NCI-H526 treated with DMSO at 0.1 percent for 48 hours (cell line): ENCODE measurements at places on chromosomes 5 and 9.
A peak's percentile ranks its signal among the peaks of the same experiment; 100 is the strongest.

- DNase-seq = no peak
These were observed 158.5 kb upstream of the RGS7BP start for GRCh38 chr5:64347309-64347708.

GRCh38 chr5:35117967-35118366 is 70.2 kb upstream of the AGXT2 start:
- DNase-seq = no peak

DNA sequence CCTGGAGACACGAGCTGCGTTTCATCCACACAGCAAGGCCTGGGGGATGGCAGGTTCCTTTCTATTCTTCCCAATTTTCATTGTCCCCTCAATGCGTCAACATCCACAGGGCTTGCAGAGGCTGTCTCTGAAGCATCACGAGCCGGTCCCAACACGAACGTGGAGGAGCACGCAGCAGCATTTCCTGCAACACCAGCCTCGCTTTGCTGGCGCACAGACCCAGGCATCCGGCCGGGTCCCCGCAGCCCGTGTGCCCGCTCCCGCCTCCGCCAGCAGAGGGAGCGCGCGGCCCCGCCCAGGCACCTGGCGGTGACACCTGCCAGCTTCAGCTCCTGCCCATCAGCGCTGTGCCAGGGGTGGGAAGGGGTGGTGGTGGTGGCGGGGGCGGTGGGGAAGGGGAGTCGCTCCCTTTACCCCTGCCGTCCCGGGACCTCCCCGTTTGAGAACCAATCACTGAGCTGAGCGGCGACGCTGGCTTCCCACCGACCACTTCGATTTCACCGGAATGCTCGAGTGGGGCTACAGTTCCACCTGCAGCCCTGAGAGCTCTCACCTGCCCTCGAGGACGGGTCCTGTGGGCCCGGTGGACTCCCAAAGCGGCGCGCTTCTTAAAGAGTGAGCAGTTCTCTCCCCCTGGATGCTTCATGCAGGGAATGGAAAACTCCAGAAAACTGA is 464.5 kb downstream of the ICE1 start:
- DNase-seq = no peak

- no peak for DNase-seq
These were observed 103.1 kb upstream of the SLC44A1 start for GRCh38 chr9:105141146-105141975.

DNA sequence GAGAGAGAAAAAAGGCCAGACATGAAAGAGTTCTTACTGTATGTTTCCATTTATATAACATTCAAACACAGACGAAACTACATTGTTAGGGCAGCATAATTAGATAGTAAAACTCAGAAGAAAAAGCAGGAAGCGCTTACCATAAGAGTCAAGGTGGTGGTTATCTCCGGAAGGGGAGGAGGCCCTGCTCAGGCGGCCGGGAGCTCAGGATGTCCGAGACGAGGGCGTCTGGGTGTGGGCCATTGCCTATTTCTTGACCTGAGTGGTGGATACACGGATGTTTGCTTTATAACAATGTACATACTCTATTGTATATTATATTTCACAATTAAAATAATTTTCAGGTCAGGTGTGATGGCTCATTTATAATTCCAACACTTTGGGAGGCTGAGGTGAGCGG is 80.9 kb upstream of the COL5A1 start:
- DNase-seq = no peak

GRCh38 chr5:172904643-172905345 is 54.4 kb upstream of the RPL26L1 start:
- no peak for DNase-seq

GRCh38 chr9:114054191-114054690 is 23.9 kb downstream of the AMBP start:
- DNase-seq = no peak

DNA sequence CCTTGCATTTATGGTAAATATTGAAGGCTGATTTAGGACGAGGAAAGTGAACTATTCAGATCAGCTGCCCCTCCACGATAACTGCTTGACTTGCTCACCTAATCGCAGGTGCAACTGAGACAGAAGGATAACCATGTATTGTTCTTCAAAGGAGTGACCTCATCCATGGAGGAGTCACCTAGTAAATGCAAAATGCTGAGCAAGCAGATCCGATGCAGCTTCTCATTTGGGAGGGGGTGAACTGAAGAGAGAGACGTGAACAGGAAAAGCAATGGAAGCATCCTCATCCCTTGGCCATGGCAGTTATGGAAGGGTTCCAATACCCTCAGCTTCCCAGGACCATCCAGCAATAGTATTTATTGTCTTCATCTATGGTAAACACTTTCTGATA is 47.5 kb downstream of the RASGRF2 start:
- no peak for DNase-seq

DNA sequence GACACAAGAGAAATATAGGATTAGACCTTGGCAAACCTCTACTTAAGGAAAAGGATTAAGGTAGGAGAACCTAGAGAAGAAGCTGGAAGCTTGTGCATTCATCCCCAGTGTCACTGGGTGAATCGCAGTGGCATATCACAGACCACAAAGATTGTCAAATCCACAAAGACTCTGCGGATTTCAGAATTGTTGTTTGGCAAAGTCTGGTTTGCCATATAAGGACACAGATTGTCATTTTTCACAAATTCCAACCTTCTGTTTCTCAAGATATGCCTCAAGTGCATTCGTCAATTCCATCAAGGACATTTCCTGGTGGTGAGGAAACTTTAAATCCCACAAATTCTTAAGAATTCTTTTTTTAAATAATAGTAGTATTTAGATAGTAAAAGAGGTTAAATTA is 395.1 kb upstream of the PAPPA start:
- DNase-seq = no peak

GRCh38 chr5:33258553-33258952 is 182.2 kb upstream of the TARS1 start:
- no peak for DNase-seq

- peak; percentile 82 for DNase-seq
These were observed 536 bp downstream of the PCDHAC1 start for GRCh38 chr5:140926443-140927227.

DNA sequence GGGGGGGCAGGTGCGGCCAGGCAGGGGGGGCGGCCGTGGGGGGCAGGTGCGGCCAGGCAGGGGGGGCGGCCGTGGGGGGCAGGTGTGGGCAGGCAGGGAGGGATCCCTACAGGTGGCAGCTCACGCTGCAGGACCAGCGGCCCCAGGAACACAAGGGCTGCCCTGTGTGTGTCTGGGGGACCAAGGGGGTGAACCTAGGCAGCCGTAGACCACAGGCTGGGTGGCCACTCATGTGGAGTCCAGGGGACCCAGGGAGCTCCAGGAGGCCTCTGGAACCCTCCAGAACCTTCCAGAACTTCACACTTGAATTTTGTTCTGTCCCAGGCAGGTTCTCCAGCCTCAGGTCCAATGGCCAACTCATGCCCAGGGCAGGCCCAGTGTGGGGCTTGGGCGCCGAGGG is 51.6 kb upstream of the EGFL7 start:
- DNase-seq = no peak

GRCh38 chr5:121834021-121834420 is 17.7 kb upstream of the FTMT start:
- DNase-seq = no peak

- DNase-seq = no peak
These were observed 140.8 kb upstream of the ZNF462 start for GRCh38 chr9:106722051-106722753.

DNA sequence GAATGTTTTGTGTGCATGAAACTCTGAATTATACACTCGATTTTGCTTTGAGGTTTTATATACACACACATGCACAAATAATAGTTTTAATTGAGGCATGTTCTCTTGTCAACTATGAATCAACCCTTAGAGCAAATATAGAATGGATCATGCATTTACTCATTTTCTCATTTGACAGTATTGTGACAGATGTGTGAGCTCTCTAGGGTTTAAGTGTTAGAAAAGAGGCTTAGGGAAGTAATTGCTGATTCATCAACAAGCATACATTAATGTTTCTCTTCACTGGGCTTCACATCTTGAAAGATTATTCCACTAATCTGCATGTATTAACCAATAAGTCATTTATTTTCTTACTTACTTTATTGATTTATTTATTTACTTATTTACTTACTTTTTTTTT is 1356.8 kb upstream of the ACO1 start:
- DNase-seq = no peak

DNA sequence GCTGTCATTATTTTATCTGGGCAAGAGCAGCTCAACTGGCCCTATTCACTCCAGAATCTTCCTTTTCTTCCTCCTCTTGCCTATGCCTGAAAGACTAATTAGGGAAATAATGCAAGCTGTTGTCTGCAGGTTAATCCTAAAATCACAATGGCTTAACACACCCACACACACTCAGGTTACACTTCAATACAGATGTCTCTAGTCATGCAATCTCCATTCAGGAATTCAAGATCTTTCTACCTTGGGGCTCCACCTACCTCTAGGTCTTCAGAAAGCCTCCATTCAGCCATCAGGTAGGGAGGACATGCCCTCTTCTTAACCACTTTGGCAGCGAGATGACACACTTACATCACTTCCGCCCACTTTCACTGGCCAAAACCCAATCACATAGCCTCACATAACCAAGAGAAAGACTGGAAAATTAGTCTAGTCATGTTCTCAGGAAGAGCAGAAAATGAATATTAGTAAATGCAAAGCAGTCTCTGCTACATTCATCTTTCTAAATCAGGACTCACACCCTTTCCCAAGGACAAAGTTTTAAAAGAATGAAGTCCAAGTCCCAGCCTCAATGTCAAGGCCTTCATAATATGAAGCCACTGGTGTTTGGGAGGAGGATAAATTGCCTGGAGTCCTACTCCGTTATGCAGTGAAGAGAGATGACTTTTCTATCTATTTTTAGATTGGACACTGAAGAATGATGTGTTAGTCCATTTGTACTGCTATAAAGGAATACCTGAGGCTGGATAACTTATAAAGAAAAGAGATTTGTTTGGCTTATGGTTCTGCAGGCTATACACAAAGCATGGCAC is 428.1 kb downstream of the EFNA5 start:
- no peak for DNase-seq

- DNase-seq = peak; percentile 12
These were observed 45.4 kb downstream of the RAB14 start for GRCh38 chr9:121156263-121156731.

- DNase-seq = no peak
These were observed 60.6 kb upstream of the GRIA1 start for GRCh38 chr5:153429761-153430380.

- DNase-seq = no peak
These were observed 73.8 kb downstream of the RGS3 start for GRCh38 chr9:113537229-113537810.

DNA sequence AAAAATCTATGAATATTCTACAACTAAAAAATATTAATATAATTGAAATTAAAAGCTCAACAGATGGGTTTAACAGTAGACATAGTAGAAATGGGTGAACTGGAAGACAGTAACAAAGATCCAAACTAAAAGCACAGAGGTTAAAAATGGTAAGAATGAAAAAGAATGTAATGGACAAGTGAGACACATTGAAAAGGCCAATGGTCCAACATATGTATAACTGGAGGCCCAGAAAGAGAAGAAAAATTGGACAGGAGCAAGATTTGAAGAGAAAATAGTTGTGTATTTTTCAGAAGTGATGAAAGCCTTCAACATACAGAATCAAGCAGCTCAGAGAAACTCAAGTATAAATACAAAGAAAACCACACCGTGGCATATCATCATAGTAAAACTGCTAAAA is 58.6 kb downstream of the PCDHGC5 start:
- DNase-seq = no peak

DNA sequence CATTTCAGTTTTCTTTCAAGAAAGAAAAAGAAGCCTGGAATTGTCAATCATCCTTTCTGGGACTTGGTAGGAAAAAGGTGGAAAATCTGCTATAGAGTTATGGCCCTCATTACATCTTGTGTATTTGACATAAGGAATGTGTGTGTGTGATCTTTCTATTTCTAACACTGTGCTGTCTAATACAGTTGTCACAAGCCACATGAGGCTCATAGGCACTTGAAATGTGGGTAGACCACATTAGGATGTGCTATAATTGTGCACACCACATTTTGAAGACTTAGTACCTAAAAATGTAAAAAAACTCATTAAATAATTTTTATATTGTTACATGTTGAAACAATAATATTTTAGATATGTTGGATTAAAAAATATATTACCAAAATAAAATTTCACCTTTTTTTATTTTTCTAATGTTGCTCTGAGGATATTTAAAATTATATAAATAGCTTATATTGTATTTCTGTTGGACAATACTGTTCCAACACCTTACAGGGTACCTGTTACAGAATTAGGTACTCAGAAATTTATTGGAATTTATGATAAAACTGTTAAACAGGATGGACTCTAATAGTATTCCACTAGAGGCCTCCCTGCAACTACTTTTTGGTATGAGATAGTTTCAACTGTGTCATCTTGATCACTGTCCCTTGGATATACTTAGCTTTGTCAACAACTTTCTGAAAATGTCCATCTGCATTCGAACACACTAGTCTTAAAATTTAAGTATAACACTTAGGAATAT is 18.4 kb downstream of the MSANTD3 start:
- no peak for DNase-seq

- DNase-seq = no peak
These were observed 51.9 kb upstream of the JAK2 start for GRCh38 chr9:4933177-4933576.

- DNase-seq = no peak
These were observed 1127.5 kb downstream of the TAF11L14 start for GRCh38 chr5:18761801-18762200.

DNA sequence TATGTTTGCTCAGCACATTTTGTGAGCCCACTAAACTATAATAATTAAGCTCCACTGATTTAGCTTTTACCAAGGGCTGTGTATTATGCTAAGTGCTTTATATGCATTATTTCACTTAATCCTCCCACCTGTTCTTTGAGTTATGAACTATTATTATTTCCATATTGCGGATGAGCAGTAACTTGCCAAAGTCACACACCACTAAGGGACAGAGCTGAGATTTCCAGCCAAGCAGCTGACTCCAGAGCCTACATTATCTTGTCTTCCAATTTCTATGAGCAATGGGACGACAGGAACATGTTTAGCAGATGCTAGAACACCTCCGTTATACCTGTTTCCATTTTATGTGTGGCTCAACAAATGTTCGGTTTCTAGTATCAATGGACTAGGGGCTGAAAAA is 237.5 kb upstream of the PANK3 start:
- no peak for DNase-seq

DNA sequence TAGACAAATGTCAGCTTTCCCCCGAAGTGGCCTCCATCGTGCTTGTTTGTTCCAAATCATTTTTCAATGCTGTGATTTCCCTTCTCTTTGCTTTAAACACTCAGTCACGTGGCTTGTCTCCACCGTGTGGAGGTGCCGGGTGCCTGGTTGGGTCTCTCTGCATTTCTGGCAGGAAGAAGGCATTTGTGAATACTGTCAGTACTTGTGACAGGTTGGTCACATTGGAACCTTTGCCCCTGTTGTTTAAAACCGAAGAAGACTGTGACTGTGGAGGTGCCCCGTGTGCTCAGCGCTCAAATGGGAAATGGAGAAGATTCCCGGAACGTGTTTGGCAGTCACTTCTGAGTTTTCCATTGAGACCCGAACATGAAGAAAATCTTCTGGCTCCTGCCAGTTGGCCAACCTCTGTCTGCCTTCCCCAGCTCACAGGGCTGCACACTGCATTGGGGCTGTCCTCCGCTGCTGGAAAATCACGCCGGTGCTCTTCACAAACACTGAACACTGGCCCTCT is 74.6 kb downstream of the LMNB1 start:
- no peak for DNase-seq

GRCh38 chr5:124884114-124884513 is 137.7 kb upstream of the ZNF608 start:
- no peak for DNase-seq
